ENCODE measurements at places on chromosomes 5 and 9.

DNA sequence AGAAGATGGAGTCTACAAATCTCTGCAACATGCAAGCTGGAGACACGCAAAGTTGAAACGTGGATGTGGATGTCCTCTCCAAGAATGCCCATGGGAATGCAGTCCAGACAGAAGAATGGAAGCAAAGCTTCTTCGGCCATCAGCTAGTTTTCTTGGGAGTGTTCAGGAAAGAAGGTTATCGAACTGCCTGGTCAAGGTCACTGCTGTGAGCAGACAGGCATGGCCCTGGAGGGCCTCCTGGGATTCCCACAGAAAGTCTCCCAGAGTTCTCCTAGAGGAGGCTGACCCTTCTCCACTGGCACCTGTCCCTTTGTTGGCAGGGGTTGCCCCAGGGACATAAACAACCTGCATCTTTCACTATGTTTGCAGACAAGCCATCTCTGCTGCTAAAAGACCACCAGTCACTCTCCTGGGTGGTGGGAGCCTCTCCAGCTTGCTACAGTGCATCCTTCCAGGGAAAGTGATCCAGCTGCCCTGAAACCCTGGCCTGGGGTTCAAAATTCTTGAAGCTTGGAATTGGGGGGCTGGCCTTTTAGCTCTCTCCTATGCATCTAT lies 265.8 kb downstream of the SYK start:
- DNase-seq, result no peak

- DNase-seq, result no peak
Observed at GRCh38 chr9:99851500-99851822, 29.8 kb downstream of the NR4A3 start.

DNA sequence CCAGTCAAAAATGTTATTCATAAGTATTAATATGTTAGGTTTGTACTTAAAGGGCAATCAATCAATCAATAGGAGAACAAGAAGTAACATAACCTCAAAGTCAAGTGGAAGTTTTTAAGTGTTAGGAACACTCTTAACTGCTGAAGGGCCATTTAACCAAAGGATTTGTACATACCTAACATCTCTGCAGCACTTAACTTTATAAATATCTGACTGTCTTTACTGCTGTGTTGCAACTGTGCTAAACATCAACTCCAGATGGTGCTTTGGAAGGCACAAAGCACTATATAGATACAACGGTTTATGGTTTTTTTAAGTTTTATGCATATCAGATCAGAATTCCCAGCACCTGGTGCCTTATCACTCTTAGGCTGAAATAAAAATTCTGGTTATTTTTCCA lies 604.9 kb upstream of the PTGER4 start:
- DNase-seq, result no peak

DNA sequence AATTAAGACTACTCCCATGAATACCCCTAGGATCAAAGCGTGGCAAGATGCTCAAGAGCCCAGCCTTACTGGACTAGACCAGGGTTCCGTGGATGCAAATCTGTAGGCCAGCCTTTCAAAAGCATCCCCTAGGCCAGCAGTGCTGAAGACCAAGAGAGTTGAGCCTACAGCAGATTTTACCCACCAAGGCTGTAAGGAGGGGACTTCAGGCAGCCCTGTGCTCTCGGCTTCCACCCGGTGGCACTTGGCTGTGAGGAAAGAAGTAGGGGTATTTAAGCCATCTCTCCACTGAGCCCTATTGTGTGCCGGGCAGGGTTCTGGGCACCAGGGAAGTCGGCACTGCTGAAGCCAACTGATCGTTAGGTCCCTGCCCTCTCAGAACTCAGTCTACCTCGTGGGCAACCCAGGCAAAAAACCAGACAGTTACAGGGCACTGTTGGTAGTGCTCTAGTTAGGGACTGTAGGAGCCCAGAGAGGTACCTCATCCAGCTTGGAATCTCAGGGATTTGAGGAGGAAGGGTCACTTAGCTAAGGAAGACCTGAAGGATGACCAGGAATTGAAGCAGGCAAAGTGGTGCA lies 25.5 kb downstream of the TCF7 start:
- no peak for DNase-seq

- DNase-seq, result no peak
Observed at GRCh38 chr9:84866396-84867175, 197.1 kb downstream of the NTRK2 start.

DNA sequence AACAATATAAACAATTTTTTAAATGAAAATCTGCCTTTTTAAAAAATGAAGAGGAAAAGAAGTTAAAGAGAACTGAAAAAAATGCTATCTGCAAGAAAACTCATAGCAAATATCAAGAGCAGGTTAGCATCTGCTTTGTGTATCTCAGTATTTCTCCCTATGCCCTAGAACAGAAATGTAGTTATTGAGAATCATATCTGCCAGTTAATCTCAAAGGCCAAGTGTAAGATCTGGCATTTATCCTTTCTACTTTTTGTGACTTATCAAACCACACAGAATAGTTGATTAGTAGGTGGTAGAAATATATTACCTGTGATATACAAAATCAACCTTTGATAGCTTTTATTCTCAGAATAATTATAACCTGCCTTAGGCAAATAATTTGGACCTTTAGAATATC lies 1699.8 kb downstream of the EFNA5 start:
- no peak for DNase-seq

GRCh38 chr9:7536310-7536939 lies 263.2 kb downstream of the DMAC1 start:
- peak; percentile 28 for DNase-seq

All from H7 (cell line).